ENCODE measurements at places on chromosomes 7 and 10.

DNA sequence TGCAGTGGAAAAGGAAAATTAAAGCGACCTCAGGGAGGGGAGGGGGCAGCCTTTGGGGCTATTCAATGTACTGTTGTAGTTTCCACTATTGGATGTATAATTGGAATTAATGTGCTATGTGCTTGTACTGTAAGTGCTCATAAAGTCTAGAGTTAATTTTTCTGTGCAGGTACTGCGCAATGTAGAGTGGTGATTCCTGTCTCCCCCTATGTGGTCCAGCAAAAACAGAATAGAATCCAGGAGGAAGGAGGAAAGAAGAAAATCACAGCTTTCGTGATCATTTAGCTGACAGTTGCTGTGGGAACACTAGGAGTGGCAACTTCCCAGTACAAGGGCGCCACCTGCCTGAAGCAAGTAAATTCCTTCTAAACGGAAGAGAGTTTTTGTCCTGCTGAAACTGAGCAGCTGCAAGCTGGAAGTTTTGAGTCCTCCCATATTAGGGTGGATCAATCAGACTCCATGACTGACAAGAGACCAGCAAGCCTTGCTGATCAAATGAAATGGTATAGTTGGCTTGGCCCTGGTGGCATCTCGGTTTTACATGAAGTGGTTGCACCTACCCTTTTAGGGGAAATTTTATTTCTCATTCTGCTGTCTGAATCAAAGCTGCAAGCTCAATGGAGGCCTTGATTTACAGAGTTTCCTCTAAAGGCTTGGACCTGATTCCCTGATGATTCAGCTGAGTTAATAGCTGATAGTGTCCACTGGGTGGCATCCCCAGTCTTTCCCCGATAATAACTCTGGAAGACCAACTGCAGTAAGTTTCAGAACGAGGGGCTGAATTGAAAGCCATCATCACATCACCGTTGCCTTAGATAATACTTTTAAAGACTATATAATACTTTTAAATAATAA is 299.8 kb downstream of the HGF start:
- H3K27me3 ChIP-seq = no peaks in the 10 kb centered on the region
- peaks cover 8% of the 10 kb centered on the region for H3K4me1 ChIP-seq
- H3K27ac ChIP-seq = no peak overlapping the region
- no peaks in the 10 kb centered on the region for H3K36me3 ChIP-seq

DNA sequence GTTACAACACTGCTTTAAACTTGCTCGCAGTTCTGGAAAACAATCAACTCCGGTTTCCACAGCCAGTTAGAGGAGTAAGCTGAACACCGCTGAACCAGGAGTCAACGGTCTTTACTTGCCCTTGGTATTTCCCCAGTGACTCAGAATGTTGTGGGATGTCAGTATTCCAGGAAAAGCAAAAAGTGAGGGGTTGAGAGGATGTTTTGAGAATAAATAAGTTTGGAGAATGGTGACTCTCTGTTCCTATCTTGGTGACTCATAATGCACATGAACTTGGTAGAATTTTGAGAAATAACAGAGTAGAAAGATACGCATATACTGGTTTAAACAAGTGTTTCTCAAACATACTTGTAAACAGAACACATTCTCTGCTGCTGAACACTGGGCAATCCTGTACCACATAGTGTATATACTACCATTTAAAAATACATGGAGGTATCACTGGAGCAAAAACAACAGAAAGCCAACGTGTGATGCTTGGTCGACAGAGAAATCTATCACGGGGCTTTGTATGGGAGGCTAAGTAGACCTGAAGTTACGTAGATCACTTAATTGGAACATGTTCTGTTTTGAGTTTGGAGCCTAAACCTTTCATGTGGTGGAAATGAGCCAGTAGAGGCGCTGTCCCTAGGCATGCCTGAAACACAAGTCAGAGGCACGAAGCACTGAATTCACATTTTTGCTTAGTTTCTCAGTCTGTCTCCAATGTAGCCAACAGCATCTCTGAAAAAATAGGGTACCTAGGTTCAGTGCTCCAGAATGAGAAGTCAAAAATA is 534.3 kb downstream of the PARD3 start:
- H3K27ac ChIP-seq = peak overlapping the region; percentile 79
- DNase-seq = peak; percentile 75
- no peaks in the 10 kb centered on the region for H3K27me3 ChIP-seq
- no peaks in the 10 kb centered on the region for H3K36me3 ChIP-seq
- peak overlapping the region; percentile 11 for H3K4me3 ChIP-seq

GRCh38 chr7:98879979-98880315 is 1.6 kb downstream of the TRRAP start:
- peaks cover 19% of the 10 kb centered on the region for H3K4me1 ChIP-seq
- peak overlapping the region; percentile 72 for H3K4me3 ChIP-seq
- peak overlapping the region; percentile 95 for H3K27ac ChIP-seq
- no peaks in the 10 kb centered on the region for H3K27me3 ChIP-seq
- peaks cover 13% of the 10 kb centered on the region for H3K36me3 ChIP-seq

DNA sequence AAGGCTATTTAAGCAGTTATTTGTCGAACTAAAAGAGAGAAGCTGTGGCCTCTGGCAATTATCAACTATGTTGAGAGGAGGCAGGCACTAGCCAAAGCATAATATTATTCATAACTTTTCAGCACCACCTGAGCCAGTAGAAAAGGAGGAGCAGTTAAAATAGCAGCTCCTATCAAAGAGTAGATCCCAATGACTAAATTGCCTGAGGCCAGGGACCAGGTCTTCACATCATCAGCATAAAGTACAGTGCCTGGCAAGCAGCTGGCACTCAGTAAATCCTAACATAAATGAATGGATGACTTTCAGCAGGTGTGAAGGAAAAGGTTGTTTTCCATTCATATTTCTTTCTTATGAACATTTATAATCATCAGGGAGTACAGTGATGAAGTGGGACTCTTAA is 309.0 kb upstream of the IMMP2L start:
- no peak for DNase-seq
- peaks cover 15% of the 10 kb centered on the region for H3K4me1 ChIP-seq
- no peaks in the 10 kb centered on the region for H3K27me3 ChIP-seq
- no peak overlapping the region for H3K27ac ChIP-seq
- no peaks in the 10 kb centered on the region for H3K36me3 ChIP-seq

- DNase-seq = peak; percentile 86
- peaks cover 10% of the 10 kb centered on the region for H3K36me3 ChIP-seq
- H3K4me1 ChIP-seq = peaks cover under 1% of the 10 kb centered on the region
- H3K27me3 ChIP-seq = no peaks in the 10 kb centered on the region
Measured at GRCh38 chr10:97713339-97713825, at the start of gene MARVELD1. TSS of gene MARVELD1 (plus strand) at chr10:97713730. CDS start at chr10:97713877, 147 bp downstream.

- H3K4me1 ChIP-seq = no peaks in the 10 kb centered on the region
- no peak overlapping the region for H3K4me3 ChIP-seq
Measured at GRCh38 chr7:121576148-121576917, 180.2 kb upstream of the FAM3C start.

DNA sequence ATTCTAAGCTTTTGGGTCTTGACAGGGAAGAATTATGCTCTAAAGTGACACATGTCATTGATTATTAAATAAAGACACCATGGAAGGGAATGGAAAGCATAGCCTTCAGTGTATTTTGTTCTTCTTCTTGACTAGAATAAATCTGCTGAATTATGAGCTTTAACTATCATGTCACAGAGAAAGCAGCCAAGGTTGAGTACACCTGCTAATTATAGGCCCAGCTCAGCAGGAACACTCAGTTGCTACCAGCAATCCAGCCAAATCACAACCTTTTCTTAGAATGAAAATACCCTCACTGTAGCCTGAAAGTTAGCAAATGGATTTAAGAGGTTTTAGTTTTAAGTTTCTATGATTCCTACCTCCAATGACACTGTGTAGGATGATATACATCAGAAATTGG is 225.3 kb upstream of the RHOBTB1 start:
- no peaks in the 10 kb centered on the region for H3K27me3 ChIP-seq
- H3K4me1 ChIP-seq = peaks cover 21% of the 10 kb centered on the region
- no peak for DNase-seq

DNA sequence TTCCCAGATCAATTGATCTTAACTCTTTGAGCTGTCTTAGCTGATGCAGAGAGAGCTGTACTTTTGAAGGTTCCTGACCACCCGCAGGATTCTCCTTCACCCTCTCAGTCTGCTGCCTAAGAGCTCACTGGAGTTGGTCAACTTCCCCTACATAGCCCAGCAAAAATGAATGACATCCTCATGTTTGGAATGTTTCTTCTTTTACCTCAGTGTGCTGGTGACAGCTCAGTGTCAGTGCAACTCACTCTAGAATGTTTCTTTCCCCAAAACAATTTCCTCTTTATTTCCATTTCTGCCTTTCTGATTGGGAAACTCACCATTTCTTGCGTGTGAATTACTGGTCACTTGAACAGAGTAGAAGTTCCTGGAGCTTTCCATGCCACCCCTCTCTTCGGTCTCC is 48.7 kb downstream of the LSMEM1 start:
- H3K36me3 ChIP-seq = no peaks in the 10 kb centered on the region
- no peaks in the 10 kb centered on the region for H3K27me3 ChIP-seq

- H3K27ac ChIP-seq = no peak within 1 kb of the TSS
- H3K27me3 ChIP-seq = no peaks in the 10 kb centered on the region
- H3K4me1 ChIP-seq = no peaks in the 10 kb centered on the region
- H3K36me3 ChIP-seq = no peaks in the 10 kb centered on the region
Measured at GRCh38 chr10:125775491-125776106, at the start of gene MMP21. TSS of gene MMP21 (minus strand) at chr10:125775821. CDS start at chr10:125775821, 0 bp downstream.

DNA sequence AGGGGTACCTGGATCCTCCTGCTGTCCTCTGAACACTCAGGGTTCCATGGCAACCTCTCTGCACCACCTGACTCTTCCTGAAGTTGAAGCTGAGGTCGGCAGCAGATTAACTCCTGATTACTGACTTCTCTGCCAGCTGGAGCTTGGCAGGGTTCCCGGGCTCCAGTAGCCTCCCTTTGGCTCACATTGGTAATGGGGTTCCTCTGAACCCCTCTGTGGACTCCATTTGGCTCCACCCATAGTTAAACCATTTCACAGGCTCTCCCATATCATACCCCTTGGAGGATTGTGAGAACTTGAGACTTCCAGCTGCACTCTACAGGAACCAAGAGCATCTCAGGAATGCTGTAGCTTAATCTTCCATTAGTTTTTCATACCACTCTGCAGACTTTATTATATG is 292.5 kb downstream of the HDAC9 start:
- H3K27me3 ChIP-seq = no peaks in the 10 kb centered on the region
- no peak overlapping the region for H3K27ac ChIP-seq
- H3K4me3 ChIP-seq = no peak overlapping the region
- DNase-seq = no peak
- H3K4me1 ChIP-seq = peaks cover 7% of the 10 kb centered on the region
- no peaks in the 10 kb centered on the region for H3K36me3 ChIP-seq

- no peaks in the 10 kb centered on the region for H3K27me3 ChIP-seq
- DNase-seq = no peak
- H3K27ac ChIP-seq = no peak overlapping the region
- H3K4me1 ChIP-seq = no peaks in the 10 kb centered on the region
- H3K36me3 ChIP-seq = no peaks in the 10 kb centered on the region
- H3K4me3 ChIP-seq = no peak overlapping the region
Measured at GRCh38 chr10:86123715-86124114, 242.9 kb downstream of the GRID1 start.

- H3K4me3 ChIP-seq = no peak overlapping the region
- DNase-seq = no peak
- no peaks in the 10 kb centered on the region for H3K36me3 ChIP-seq
- no peaks in the 10 kb centered on the region for H3K4me1 ChIP-seq
- H3K27me3 ChIP-seq = peaks cover 12% of the 10 kb centered on the region
Measured at GRCh38 chr7:3154317-3154716, 110.7 kb upstream of the CARD11 start.

DNA sequence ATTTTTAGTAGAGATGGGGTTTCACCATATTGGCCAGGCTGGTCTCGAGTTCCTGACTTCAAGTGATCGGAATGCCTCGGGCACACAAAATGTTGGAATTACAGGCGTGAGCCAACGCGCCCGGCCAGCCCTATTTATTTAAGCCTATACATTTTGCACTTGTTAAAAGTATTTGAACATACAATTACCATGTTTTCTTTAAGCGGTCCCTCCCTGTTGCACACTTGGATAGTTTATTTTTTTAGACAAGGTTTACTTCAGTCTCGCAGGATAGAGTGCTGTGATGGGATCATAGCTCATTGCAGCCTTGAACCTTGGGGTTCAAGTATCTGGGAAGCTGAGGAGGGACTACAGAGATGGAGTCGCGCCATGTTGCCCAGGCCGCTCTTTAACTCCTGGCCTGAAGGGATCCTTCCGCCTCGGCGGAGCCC is 35.7 kb upstream of the SRRM3 start:
- H3K4me1 ChIP-seq = no peaks in the 10 kb centered on the region
- peak overlapping the region; percentile 81 for H3K27ac ChIP-seq
- no peaks in the 10 kb centered on the region for H3K27me3 ChIP-seq
- peak overlapping the region; percentile 65 for H3K4me3 ChIP-seq
- no peak for DNase-seq

DNA sequence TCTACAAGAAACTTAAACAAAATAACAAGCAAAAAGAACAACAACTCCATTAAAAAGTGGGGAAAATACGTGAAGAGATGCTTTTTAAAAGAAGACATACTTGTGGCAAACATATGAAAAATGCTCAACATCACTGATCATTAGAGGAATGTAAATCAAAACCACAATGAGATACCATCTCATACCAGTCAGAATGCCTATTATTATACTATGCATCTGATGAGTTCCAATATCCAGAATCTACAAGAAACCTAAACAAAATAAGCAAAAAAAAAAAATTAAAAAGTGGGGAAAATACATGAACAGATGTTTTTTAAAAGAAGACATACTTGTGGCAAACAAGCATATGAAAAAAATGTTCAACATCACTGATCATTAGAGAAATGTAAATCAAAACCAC is 29.6 kb upstream of the AKR1C3 start:
- no peaks in the 10 kb centered on the region for H3K36me3 ChIP-seq
- no peaks in the 10 kb centered on the region for H3K27me3 ChIP-seq
- no peak for DNase-seq
- H3K4me1 ChIP-seq = no peaks in the 10 kb centered on the region
- H3K4me3 ChIP-seq = no peak overlapping the region

- H3K36me3 ChIP-seq = peaks cover 3% of the 10 kb centered on the region
- H3K4me1 ChIP-seq = no peaks in the 10 kb centered on the region
- no peak overlapping the region for H3K4me3 ChIP-seq
- H3K27me3 ChIP-seq = no peaks in the 10 kb centered on the region
Measured at GRCh38 chr7:135095450-135095849, 52.4 kb upstream of the TMEM140 start.

DNA sequence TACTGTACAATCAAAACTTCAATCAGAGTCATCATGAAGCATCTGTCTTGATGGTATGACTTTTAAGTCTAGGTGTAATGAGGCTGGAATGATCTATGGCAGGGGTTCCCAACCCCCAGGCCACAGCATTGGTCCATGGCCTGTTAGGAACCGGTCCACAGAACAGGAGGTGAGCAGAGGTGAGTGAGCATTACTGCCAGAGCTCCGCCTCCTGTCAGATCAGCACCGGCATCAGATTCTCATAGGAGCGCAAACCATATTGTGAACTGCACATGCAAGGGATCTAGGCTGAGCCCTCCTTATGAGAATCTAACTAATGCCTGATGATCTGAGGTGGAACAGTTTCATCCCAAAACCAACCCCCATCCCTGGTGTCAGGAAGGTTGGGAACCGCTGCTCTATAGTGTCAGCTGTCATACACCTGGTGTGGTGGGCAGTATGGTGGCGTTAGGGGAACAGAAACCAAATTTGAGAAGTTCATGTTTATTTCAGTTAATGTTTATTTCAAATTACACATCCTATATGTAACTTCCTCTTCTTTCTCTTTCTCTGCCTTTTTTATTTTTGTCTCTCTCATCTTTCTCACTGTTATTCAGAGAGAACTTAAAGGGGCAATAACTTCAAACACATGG is 432.6 kb downstream of the TNS3 start:
- H3K27me3 ChIP-seq = no peaks in the 10 kb centered on the region
- no peak overlapping the region for H3K4me3 ChIP-seq
- no peaks in the 10 kb centered on the region for H3K36me3 ChIP-seq
- H3K27ac ChIP-seq = no peak overlapping the region

All from tibial artery (tissue), 4 donors.